ENCODE measurements at places on chromosomes 1 and 21.

DNA sequence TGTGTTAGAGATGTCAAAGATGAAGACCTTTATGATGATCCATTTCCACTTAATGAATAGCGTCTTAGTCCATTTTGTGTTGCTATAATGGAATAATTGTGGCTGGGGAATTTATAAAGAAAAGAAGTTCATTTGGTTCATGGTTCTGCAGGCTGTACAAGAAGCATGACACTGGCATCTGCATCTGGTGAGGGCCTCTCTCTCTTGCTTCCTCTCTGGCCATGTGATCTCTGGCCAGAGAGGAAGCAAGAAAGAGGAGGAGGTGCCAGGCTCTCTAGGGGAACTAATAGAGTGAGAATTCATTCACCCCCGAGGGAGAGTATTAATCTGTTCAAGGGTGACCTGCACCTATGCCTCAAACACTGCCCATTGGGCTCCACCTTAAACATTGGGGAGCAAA is 242.8 kb downstream of the DISC1 start:
- no peak for DNase-seq

DNA sequence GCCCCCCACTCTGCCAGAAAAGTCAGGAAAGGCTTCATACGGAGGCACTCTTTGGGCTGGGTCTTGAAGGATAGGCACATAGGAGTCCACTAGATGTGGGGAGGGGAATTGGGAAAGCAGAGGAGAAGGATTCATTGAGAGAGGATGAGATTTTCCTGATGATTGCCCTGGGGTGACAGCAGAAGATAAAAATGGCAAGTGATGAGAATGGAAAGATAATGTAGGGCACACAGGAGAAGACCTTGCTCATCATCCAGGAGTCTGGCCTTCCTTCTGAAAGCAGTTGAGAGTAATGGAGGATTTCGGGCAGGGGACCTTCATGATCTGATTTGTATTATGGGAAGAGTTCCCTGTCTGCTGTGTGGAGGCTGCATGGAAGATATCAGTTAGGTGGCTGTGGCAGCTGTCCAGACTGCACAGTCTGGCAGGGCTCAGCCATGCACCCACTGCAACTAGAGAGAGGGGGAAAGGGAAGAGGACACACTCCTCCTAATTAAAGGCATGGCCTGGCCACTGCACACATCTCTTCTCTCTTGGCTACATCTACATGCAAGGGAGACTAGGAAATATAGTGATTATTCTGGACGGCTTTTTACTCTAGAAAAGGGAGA is 9.6 kb upstream of the FABP3 start:
- DNase-seq = no peak

GRCh38 chr1:220184506-220184905 is 87.7 kb downstream of the RAB3GAP2 start:
- DNase-seq = no peak

DNA sequence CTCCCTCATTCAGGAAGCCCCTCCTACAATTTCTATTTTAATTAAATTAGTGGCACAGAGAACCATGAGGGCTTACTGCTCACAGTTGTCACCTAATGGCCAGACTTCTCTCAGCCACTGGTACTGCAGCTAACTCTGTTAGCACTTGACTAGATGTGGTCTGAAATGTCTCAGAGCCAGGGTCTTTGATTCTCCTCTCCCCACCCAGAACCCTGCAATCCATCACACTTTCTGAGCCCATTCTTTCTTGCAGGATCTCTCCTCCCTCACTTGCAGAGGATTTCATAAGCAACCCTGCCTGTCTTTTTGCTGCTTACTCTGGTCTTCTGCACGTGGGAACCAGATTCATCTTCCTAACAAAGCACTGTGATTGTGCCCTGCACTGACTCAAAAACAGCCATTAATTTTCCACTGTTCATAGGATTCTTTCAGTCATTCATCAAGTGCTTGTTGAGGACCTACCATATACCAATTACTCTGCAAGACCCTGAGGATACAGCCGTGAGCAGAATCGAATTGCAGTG is 108.4 kb downstream of the EDEM3 start:
- no peak for DNase-seq

DNA sequence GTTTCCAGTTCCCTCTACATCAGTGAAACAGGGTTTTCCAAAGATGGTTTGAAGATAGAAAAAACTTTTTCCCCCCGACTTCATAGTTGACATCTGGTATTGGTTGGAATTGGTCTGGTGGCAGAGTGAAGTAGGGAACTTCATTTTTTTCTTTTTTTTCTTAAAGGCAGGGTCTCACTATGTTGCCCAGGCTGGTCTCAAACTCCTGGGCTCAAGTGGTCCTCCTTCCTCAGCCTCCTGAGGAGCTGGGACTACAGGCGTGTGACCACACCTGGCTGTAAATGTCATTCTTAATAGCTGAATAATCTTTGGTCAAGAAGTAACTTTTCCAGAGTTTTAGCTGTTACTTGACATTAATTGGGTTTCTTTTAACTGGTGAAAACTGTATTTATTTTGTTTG is 21.7 kb downstream of the ZBTB37 start:
- no peak for DNase-seq

DNA sequence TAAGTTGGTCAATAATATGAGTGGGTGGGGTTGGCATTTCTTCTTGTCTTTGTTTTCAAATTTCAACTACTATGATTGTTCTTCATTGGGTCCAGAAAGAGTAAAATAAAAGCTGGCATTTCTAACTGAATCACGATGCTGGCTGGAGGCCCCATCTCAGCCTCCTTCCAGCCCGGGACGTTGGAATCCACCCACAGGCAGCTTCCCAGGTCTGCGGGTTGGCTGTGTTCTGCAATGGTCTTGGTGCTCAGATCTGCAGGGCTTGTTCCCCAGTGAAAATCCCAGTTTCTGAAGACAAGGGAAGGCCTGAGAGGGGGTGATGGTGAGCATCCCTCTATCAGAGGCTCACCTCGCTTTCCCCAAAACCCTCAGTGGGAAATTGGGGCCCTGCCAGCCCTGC is 54.7 kb upstream of the ARHGEF16 start:
- no peak for DNase-seq

DNA sequence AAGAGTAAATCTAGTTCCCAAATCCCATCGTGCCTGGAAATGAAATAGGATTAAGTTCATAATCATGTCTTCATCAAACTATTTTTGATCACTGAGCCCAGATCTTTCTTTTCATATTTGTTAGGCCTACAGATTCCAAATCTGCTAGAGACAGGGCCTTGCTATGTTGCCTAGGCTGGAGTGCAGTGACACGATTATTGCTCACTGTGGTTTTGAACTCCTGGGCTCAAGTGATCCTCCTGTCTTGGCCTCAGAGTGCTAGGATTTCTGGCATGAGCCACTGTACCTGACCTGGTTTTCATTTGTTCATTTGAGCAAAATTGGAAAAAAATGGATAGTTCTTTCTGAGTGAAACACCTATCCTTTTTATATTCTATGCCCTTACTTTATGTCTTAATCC is 28.0 kb upstream of the DIPK1A start:
- no peak for DNase-seq

- no peak for DNase-seq
These were observed 19.9 kb downstream of the SETD4 start for GRCh38 chr21:36040389-36040788.

GRCh38 chr1:45299981-45300668 is 26.6 kb upstream of the HPDL start:
- DNase-seq = no peak

DNA sequence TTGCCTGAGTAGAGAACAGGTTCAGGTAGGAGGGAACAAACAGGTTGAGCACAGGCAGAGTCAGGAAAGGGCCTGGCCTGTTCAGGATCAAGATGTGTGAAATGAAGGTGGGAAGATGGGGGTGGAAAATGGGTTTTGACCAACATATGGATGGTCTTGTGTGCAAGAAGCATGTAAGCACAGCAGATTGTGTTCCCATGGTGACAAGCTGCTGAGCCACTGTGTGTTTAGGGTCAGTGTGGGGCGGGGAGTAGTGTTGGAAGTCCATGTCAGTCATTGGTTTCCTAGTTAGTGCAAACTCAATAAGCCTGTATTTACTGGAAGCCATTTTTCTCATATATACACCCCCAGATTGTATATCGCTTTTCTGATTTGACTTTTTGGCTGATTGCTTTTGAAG is 111.9 kb downstream of the CAMTA1 start:
- DNase-seq = no peak

DNA sequence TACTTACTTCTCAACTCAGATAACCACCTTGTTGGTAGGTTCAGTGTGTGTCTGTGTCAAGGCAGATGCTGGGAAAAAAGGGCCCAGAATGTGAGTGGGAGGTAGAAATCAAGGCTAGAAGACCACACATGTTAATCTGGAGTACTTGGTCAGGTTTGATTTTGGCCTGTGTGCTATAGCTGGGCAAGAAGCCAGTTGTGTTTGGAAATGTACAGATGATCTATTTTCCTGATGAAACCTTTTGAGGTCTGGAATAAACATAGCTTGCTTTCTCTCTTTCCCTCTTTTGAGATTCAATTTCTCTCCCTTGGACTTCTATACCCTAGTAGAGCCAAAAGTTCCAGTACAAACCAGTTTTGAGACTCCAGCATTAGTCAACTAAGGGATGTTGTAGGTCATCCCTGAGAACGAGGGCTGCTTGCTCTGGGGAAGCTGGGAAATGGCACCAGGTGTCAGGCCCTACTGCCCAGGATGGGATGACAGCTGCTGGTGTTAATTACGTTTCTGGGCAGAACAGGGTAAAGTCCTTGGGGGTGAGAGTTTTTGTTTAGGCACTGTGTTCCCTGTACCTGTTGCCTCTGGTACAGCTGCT is 15.8 kb downstream of the MAPKAPK2 start:
- no peak for DNase-seq

- DNase-seq = no peak
These were observed 261.4 kb upstream of the NRIP1 start for GRCh38 chr21:15326032-15326867.

DNA sequence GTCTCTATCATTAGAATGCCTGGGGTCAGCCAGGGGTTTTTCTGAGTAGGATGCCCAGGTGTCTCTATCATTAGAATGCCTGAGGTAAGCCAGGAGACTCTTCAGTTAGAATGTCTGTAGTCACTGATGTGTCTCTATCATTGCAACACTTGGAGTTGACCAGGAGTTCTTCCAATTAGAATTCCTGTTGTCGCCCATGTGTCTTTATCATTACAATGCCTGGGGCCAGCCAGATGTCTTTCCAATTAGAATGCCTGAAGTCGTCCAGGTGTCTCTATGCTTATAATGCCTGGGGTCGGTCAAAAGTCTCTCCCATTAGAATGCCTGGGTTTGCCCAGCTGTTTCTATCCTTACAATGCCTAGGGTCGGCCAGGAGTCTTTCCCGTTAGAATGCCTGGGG is 55.8 kb downstream of the RNF187 start:
- no peak for DNase-seq

- DNase-seq = no peak
These were observed 15.0 kb downstream of the IFFO2 start for GRCh38 chr1:18941221-18942141.

GRCh38 chr1:232578651-232579195 is 51.2 kb downstream of the SIPA1L2 start:
- DNase-seq = no peak
